Femur (tissue), 1 donor: ENCODE measurements at places on chromosomes 5 and 9.

GRCh38 chr9:99490729-99491128, 268.6 kb downstream of the SEC61B start:
- no peak for DNase-seq

DNA sequence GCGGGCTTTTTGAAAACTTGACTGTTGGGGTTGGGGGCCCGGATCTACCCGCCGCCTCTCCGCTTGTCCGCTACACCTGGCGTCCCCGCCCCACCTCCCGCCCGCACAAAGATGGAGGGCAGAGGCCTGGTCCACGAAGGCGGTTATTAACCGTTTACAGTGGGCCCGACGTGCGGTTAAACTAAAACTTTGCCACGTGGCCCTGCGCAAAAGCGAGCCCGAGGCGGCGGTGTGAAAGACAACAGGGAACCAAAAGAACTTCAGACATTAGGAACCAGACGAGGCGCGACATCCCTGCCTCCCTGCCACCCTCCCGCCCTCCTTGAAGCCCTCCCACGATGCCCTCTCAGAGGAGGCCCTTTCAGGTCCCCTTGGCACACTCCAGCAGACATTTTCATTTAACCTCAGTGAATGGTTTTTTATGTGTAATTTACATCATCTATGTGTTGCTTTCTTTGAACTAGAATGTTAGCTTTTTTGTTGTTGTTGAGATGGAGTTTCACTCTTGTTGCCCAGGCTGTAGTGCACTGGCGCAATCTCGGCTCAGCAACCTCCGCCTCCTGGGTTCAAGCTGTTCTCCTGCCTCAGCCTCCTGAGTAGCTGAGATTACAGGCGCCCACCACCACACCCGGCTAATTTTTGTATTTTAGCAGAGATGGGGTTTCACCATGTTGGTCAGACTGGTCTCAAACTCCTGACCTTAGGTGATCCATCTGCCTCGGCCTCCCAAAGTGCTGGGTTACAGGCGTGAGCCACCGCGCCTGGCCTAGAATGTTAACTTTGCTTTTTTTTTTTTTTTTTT, 999 bp upstream of the HNRNPA0 start:
- DNase-seq: no peak

DNA sequence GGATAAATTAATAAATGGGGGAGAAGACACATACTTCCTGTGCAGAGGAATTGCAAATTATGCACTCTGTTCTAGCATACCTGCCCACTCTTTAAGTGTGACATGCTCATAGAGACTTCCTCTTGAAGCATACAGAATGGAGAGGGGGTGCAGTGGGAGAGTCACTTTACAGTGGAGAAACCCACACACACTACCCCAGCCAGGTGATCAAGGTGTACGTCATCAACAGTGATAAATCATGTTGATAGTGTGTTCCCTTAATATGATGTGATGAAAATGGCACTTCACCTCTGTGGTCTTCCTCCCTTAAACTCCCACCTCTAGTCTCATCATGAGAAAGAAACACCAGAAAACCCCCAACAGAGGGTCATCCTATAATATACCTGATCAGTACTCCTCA, 110.0 kb downstream of the SH3GL2 start:
- DNase-seq: no peak

- peak; percentile 42 for DNase-seq
Observed at GRCh38 chr5:181189962-181190710, 14.9 kb downstream of the TRIM7 start.

- no peak for DNase-seq
Observed at GRCh38 chr5:41336471-41336870, 123.1 kb upstream of the C6 start.

DNA sequence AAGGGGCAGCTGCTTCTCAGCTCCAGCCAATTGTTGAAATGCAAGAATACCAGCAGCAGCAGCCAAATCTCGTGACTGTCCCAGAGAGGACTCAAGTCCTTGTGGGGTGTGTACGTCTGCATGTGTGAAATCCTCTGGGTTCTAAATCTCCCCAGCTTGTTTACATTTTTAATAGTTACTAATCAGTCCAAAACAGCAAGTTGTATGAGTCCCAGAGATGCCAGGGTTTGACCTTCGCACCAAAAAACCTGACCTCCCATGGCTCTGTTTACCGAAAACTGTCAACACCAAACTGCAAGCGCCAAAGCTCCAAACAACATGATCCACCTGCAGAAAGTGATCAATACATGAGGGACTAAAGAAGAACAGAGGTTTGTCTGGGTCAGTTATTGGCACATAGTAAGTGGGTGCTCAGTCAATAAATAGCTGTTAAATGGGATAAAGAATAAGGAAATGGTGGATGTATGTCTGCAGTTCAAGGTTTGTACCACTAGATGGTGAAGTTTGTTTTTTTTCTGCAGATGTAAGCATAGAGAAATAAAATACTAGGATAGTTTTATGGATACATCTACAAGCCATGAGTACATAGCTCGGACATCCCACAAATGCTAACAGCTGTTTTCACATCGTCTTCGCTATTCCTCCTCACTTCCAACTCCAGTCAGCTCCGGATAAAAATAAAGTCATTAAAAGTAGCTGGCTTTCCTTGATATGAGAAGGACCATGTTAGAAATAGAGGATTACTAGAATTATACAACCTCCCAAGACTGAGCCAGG, 85.3 kb upstream of the ADRB2 start:
- DNase-seq: no peak

GRCh38 chr9:19456426-19456825, 47.6 kb downstream of the ACER2 start:
- DNase-seq: no peak
